ENCODE measurements at places on chromosomes 3 and 15.

DNA sequence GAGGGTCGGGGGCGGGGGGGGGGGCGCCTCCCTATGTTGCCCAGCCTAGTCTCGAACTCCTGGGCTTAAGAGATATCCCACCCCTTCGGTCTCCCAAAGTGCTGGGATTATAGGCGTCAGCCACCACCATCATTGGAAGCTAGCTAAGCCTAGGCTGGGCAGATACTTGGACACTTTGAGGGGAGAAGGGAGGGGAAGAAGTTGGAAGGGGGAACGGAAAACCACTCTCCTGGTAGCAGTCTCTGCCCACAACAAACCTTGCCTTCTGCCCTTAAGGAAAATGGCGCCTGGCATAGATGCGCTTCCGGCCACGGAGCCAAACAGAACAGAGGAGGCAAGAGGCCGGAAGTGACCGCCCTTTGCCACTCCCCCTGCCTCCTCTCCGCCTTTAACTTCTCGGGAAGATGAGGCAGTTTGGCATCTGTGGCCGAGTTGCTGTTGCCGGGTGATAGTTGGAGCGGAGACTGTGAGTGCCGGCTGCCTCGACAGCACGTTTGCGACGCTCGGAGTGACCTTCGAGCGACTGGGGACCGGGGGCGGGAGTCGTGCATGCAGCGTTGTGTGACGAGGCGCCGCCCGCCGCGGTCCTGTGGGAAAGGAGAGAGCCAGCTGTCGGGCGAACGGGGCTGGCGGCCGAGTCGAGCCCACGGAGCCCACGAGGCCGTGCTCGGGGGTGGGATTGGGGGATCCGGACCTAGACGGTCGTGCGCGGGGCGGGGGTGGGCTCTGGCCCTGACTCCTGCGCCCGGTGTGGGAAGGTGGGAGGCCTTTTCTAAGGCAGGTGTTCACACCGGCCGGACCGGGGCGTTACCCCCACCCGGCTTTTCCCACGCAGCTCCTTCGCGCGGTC, at the start of gene MFN1:
Gene MFN1 (plus strand): TSS at position 365 of the 850 bp plus-strand sequence. CDS start 1,143 bp downstream, outside the sequence.
- DNase-seq = peak; percentile 96

GRCh38 chr3:122940628-122941086, 86.9 kb downstream of the SEMA5B start:
- DNase-seq = peak; percentile 46

- no peak for DNase-seq
These were observed 60.3 kb downstream of the TGFBR2 start for GRCh38 chr3:30666572-30667279.

DNA sequence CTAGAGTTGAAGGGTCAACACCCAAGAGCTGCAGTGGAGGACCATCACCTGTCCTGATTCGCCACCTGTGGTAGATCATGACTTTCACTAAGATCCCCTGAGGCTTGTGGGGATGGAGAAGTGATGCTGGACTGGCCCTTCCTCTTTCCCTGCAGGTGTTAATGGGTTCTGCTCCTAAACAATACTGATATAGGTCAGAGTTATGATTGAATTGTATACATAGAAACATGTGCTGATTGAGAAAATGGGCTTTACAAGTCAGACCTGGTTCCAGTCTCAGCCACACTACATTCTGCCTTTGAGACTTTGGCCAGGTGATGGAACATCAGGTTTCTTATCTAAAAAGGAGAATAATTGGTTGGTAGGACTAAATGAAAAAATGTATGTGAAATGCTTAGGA, 418.9 kb upstream of the TPRG1 start:
- no peak for DNase-seq

- DNase-seq = peak; percentile 9
These were observed 661 bp upstream of the PARP14 start for GRCh38 chr3:122679882-122680474.

DNA sequence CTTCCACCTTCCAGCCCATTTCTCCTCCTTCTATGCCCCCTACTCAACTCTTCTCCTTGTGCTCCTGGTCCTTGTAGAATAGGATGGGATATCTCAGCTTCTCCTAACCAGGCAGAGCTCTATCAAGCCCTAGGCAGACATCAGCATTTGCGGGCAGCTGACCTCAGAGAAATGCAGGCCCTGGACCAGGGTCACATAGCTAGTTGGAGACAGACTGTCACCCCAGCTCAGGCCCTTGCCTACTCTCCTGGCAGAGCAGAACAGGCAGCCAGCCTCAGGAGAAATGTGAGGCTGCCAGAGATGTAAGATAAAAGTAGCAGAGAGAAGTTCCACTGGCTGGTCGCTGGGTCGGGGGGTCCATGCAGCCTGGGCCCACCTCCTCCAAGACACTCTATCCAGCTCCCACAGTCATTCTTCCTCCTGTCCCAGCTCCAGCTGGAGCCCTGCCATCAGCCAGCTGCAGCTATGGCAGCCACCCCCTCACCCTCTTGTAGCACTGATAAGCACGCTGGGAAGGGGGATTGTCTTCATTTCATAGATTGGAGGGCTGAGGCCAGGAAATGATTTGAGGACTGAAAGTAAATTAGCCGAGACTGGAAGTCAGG, 4.0 kb downstream of the CYP8B1 start:
- no peak for DNase-seq

DNA sequence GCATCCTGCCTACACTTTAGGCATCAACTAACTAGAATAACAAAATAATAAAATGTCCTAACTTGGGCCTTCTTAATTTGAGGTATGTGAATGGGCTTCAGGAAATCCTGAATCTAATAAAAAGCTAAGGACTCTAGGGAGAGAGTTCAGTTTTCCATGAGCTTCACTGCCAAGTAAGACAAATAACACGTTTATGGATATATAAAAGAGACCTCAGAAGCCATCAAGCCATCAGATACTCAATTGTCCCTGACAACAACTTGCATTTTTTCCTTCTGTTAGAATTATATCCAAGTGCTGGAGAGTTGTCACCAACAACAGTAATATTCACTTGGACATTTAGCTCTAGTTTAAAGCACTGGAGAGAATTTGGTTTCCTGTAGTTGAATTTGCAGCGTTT, 102.4 kb upstream of the IGSF10 start:
- DNase-seq = no peak

DNA sequence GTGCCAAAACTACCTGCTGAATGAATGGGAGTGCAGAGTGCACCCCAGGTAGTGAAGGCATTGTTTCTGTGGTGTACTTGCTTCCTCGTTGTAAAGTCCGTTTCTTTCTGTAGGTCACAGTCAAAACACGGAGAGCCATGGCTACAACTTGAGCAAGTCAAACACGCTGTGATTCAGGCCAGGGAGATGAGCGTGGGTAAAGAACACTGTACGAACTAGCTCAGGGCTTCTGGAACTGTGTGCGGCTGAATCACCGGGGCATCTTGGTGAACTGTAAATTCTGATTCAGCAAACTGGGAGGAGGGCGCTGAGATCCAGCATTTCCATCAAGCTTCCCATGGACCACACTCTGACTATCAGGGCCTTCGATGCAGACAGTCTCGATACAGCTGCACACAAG, 5.0 kb upstream of the TNK2 start:
- no peak for DNase-seq

GRCh38 chr3:59675495-59675894, 625.7 kb upstream of the CFAP20DC start:
- DNase-seq = no peak

- peak; percentile 5 for DNase-seq
These were observed 39.2 kb downstream of the BBX start for GRCh38 chr3:107561980-107562379.

- DNase-seq = no peak
These were observed 112.0 kb upstream of the NEO1 start for GRCh38 chr15:72940229-72940622.

DNA sequence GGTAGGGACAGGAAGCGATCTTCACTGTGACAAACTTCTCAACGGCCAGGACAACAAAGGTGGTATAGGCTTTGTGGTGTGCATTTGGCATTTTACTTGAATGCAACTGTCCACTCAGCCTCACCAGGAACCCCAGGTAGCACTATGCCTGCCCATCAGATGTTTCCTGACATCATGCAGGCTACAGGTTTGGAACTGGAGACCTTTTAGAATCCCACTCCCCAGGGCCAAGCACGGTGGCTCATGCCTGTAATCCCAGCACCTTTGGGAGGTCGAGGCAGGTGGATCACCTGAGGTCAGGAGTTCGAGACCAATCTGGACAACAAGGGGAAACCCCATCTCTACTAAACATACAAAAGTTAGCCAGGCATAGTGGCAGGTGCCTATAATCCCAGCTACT, 9.6 kb downstream of the STARD5 start:
- DNase-seq = no peak
